Gastroesophageal sphincter (tissue), 4 donors: ENCODE measurements at places on chromosomes 4 and X.

- no peak overlapping the region for H3K27ac ChIP-seq
- no peak overlapping the region for H3K4me3 ChIP-seq
- H3K36me3 ChIP-seq = no peaks in the 10 kb centered on the region
These were observed 11.1 kb upstream of the MAB21L2 start for GRCh38 chr4:150570862-150571261.

- no peaks in the 10 kb centered on the region for H3K4me1 ChIP-seq
- H3K4me3 ChIP-seq = peak within 1 kb of the TSS; percentile 63
- ATAC-seq = peak; percentile 92
- no peaks in the 10 kb centered on the region for H3K27me3 ChIP-seq
- peak within 1 kb of the TSS; percentile 76 for H3K27ac ChIP-seq
These were observed at the start of gene SLC39A8 for GRCh38 chr4:102344954-102345794. Gene SLC39A8, minus strand, starts transcription at chr4:102345482. Its CDS starts 820 bp downstream, at chr4:102344662.

- ATAC-seq = peak; percentile 69
- no peaks in the 10 kb centered on the region for H3K36me3 ChIP-seq
- H3K4me1 ChIP-seq = no peaks in the 10 kb centered on the region
These were observed at the start of gene CXCL1 for GRCh38 chr4:73869130-73870055. Gene CXCL1, plus strand, starts transcription at chr4:73869393. Its CDS starts 78 bp downstream, at chr4:73869471.

DNA sequence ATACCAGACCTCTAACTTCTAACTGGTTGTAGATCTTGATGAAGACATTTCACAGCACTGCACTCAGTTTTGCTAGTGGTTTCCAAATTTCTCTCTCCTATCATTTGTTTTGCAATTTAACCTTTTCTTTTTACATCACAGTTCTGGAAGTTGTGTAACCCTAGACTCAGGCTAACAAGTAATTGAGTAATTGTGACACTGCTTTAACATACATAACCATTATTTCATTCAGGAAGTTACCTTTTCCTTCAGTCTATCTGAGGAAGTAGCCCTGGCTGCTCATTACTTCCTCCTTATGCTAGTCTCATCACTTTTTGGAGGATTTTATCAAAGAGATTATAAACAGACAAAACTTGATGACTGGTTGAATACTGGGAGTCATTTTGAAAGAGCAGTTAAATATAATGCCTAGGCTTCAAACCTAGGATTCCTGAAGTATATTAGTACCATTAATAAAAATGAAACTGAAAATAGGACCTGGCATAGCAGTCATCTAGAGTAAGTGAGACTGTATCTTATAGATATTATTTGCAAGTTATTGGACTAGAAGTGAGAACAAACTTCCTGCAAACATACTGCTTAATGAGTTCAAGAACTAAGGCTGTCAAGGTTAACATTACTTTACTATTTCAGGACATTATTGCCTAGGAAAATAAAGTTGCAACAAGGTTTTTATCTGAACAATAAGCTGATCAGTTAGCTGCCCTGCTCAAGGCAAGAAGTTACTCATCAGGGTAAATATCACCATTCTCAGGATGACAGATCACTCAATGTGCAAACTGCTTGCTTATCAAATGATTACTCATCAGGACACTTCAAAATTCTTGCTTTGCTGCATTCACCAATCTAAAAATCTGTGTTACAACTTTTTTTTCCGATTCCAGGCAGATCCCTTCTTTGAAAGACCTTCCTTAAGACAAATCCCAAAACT is 25.6 kb upstream of the TEX13C start:
- H3K4me1 ChIP-seq = no peaks in the 10 kb centered on the region
- no peaks in the 10 kb centered on the region for H3K27me3 ChIP-seq
- no peak for ATAC-seq
- H3K27ac ChIP-seq = no peak overlapping the region
- H3K36me3 ChIP-seq = no peaks in the 10 kb centered on the region

DNA sequence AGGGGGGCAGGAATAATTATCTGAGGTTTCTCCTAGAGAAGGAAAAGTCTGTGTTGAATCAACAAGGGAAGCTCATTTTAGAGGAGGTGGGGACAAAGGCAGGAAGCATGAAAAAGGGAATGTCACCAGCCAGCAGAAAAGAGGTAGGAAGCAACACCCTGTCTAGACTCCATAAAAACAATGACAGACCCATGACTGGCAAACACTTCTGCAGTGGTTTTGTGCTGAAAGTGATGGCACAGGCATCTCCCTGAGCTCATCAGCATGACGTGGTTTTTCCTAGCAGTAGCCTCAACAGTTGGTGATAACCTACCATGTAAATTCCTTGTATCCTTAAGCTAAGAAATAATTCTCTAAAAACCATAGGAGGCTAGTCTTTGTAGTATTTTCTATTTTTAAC is 110.7 kb upstream of the GALNT7 start:
- no peaks in the 10 kb centered on the region for H3K27me3 ChIP-seq
- no peaks in the 10 kb centered on the region for H3K4me1 ChIP-seq
- no peaks in the 10 kb centered on the region for H3K36me3 ChIP-seq
- no peak overlapping the region for H3K4me3 ChIP-seq
- no peak for ATAC-seq
- H3K27ac ChIP-seq = no peak overlapping the region

GRCh38 chrX:143621276-143621675 is 14.6 kb downstream of the SLITRK4 start:
- H3K4me3 ChIP-seq = no peak overlapping the region
- no peaks in the 10 kb centered on the region for H3K36me3 ChIP-seq
- no peaks in the 10 kb centered on the region for H3K27me3 ChIP-seq

GRCh38 chr4:7547368-7548040 is 112.8 kb upstream of the PSAPL1 start:
- peaks cover 11% of the 10 kb centered on the region for H3K4me1 ChIP-seq
- H3K4me3 ChIP-seq = no peak overlapping the region
- no peaks in the 10 kb centered on the region for H3K36me3 ChIP-seq
- H3K27ac ChIP-seq = no peak overlapping the region
- no peaks in the 10 kb centered on the region for H3K27me3 ChIP-seq

- no peaks in the 10 kb centered on the region for H3K4me1 ChIP-seq
- ATAC-seq = no peak
- no peak overlapping the region for H3K4me3 ChIP-seq
These were observed 202.4 kb upstream of the ZIC3 start for GRCh38 chrX:137363559-137363958.

- no peak overlapping the region for H3K4me3 ChIP-seq
- H3K4me1 ChIP-seq = peaks cover 51% of the 10 kb centered on the region
- no peaks in the 10 kb centered on the region for H3K27me3 ChIP-seq
These were observed 3.1 kb downstream of the UVSSA start for GRCh38 chr4:1350169-1350520.

GRCh38 chr4:166481739-166482138 is 608.7 kb downstream of the TLL1 start:
- H3K36me3 ChIP-seq = no peaks in the 10 kb centered on the region
- H3K27ac ChIP-seq = no peak overlapping the region
- ATAC-seq = no peak
- no peak overlapping the region for H3K4me3 ChIP-seq

GRCh38 chr4:77845400-77845799 is 17.2 kb upstream of the MRPL1 start:
- no peaks in the 10 kb centered on the region for H3K4me1 ChIP-seq
- no peaks in the 10 kb centered on the region for H3K36me3 ChIP-seq

- peaks cover 44% of the 10 kb centered on the region for H3K4me1 ChIP-seq
- no peaks in the 10 kb centered on the region for H3K27me3 ChIP-seq
- H3K36me3 ChIP-seq = no peaks in the 10 kb centered on the region
- peak overlapping the region; percentile 74 for H3K27ac ChIP-seq
These were observed 57.3 kb upstream of the BCOR start for GRCh38 chrX:40154853-40155588.

DNA sequence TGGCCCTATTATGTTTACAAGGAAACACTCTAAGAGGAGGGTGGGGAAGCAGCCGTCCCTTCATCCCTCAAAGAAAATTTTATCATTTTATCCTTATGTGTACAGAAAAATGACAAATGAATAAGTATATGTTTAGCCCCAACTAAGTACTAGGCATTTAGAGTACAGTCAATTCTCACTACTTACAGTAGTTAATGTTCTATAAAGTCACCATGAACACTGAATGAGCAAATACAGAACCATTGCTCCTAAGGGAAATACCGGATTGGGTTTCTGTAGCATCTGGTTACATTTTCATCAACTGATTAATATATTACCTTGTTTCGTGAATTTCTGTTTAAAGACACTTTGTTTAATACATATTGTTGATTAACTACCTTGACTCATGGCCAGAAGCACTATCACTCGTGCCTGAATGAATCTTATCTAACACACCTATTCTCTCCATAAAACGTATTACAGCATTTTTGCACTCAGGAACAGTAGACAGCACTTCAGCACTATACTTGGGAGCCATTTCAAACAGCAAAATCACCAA is 109.3 kb downstream of the ASB9 start:
- ATAC-seq = no peak
- no peaks in the 10 kb centered on the region for H3K36me3 ChIP-seq
- H3K27me3 ChIP-seq = no peaks in the 10 kb centered on the region
- H3K4me1 ChIP-seq = no peaks in the 10 kb centered on the region
- H3K27ac ChIP-seq = no peak overlapping the region

DNA sequence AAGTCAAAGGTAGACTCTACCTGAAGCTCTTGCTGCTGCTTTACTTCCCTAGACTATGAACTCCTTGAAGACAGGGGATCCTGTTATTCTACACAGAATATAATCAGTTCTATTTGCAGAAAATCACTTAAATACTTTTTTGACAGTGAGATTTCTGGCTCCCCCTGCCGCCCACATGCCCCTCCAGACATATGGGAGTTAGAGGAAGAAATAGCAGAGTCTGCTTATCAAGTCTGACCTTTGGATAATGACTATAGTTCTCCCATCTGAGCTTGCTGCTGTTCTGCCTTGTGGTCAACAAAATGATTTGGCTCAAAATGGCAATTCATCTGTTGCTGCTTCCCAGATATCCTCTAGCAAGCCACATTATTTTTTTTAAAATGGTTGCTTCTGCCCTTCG is 101.1 kb downstream of the ENOX2 start:
- H3K4me1 ChIP-seq = no peaks in the 10 kb centered on the region
- no peak overlapping the region for H3K4me3 ChIP-seq
- no peak for ATAC-seq
- H3K36me3 ChIP-seq = no peaks in the 10 kb centered on the region

- peaks cover 100% of the 10 kb centered on the region for H3K27me3 ChIP-seq
- H3K4me3 ChIP-seq = no peak overlapping the region
- ATAC-seq = no peak
- peaks cover 82% of the 10 kb centered on the region for H3K4me1 ChIP-seq
- no peaks in the 10 kb centered on the region for H3K36me3 ChIP-seq
These were observed 3.1 kb upstream of the MSX1 start for GRCh38 chr4:4856071-4857000.

GRCh38 chr4:47213539-47213938 is 182.2 kb downstream of the GABRB1 start:
- H3K4me1 ChIP-seq = no peaks in the 10 kb centered on the region
- no peaks in the 10 kb centered on the region for H3K27me3 ChIP-seq
- no peak overlapping the region for H3K4me3 ChIP-seq
- no peaks in the 10 kb centered on the region for H3K36me3 ChIP-seq

DNA sequence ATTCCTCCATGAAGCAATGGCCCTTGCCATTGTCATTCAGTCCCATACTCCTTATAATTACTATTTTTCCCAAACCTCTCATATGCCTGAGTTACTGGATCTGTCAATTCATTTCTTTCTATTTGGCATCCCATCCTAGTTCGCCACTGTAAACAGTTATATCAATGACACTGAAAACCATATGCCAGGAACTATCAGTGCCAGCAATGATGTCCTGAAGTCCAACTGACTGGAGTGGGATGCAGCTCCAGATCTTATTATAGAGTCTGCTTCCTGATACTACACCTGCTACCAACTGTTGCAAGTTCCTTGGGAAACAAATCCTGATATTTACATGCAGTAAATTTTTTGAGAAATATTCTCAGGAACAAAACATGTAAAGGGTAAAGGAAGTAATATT is 27.0 kb upstream of the BANK1 start:
- no peaks in the 10 kb centered on the region for H3K4me1 ChIP-seq
- no peaks in the 10 kb centered on the region for H3K27me3 ChIP-seq
- H3K4me3 ChIP-seq = no peak overlapping the region
- ATAC-seq = no peak
- no peak overlapping the region for H3K27ac ChIP-seq
- H3K36me3 ChIP-seq = no peaks in the 10 kb centered on the region

- H3K4me3 ChIP-seq = no peak overlapping the region
- ATAC-seq = no peak
- no peak overlapping the region for H3K27ac ChIP-seq
- no peaks in the 10 kb centered on the region for H3K27me3 ChIP-seq
- no peaks in the 10 kb centered on the region for H3K36me3 ChIP-seq
These were observed 55.6 kb downstream of the TLL1 start for GRCh38 chr4:165928601-165929000.

DNA sequence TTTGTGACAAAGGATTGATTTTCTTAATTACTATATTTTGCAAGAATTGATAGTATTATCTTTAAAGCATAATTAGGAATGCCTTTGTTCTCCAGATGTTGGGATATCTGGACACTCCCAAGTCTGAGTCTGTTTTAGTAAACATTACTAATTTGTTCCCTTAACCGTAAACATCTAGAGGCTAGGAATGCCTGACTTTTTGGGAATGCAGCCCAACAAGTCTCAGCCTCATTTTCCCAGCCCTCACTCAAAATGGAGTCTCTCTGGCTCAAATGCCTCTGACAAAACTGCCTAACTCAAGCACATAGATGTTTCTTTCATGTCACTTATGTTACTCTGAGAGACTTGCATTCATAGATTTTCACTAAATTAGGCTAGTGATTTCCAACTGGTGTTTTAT is 297.0 kb upstream of the CLNK start:
- no peaks in the 10 kb centered on the region for H3K36me3 ChIP-seq
- H3K27me3 ChIP-seq = no peaks in the 10 kb centered on the region
- H3K4me3 ChIP-seq = no peak overlapping the region
- H3K27ac ChIP-seq = no peak overlapping the region
- no peak for ATAC-seq

DNA sequence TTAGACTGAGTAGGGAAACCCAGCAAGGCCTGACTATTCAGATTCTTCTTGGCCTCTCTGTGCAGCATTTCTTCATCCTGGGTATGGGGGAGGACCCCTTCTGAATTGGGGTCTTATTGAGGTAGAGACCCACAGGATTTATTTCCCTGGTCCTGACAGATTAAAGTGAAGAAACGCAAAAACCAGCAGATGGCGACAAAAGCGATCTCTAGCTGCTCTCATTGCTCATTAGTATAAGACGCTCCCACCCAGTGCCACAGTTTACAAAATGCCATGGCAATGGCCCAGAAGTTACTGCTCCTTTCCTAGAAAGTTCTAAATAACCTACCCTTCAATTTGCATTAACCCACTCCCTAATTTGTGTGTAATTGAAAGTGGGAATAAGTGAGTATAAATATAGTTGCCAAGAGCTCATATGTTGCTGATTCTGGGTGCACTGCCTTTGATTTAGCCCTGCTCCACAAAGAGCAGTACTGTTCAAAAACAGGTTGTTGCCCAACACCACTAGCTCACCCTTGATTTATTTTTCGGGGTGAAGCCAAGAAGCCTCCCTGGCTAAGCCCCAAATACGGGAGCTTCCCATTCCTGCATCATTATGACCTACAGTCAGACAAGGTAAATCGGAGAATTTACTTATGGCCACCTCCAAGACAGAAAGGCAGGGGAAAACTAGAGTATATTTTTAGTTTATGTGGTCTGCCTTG is 3.7 kb upstream of the BEX4 start:
- ATAC-seq = no peak
- H3K36me3 ChIP-seq = no peaks in the 10 kb centered on the region
- no peak overlapping the region for H3K27ac ChIP-seq
- no peak overlapping the region for H3K4me3 ChIP-seq
- no peaks in the 10 kb centered on the region for H3K4me1 ChIP-seq

GRCh38 chrX:68632491-68632890 is 15.0 kb upstream of the STARD8 start:
- no peaks in the 10 kb centered on the region for H3K4me1 ChIP-seq
- H3K27ac ChIP-seq = no peak overlapping the region
- no peaks in the 10 kb centered on the region for H3K27me3 ChIP-seq
